ENCODE measurements at places on chromosomes 3 and 15. TPM values are rescaled to one million over a fixed set of nuclear protein-coding genes. Genes with fewer than 3 reads are reported as not detected.

- no peak for DNase-seq
Observed at GRCh38 chr15:80838012-80838411, 58.8 kb downstream of the CEMIP start.

- DNase-seq: no peak
Observed at GRCh38 chr3:171971919-171972514, 67.4 kb upstream of the FNDC3B start.

- no peak for DNase-seq
Observed at GRCh38 chr15:65163041-65163440, 22.1 kb downstream of the CLPX start.

- no peak for DNase-seq
Observed at GRCh38 chr3:37223141-37223558, 48.8 kb upstream of the LRRFIP2 start.

DNA sequence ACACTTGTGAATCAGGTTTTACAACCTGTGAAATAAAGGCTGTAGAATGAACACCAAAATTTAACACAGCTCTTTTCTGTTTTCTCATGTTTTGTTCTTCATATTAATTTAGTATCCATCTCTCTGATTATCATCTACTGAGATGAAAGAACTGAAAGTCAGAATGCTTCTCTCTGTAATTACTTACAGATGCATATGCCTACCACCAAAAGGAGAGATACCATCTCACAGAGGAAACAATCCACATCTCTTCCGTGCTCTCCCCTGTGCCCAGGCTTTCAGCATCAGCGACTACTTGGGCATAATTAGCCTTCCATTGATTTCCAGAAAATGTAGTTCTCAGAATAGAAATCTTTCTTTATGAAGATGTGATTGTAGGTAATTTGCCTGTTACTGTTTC is 741.4 kb downstream of the GRM7 start:
- no peak for DNase-seq

- DNase-seq: no peak
Observed at GRCh38 chr3:8886546-8886945, 76.7 kb downstream of the RAD18 start.

GRCh38 chr3:18717598-18717997 is 292.5 kb upstream of the SATB1 start:
- no peak for DNase-seq

GRCh38 chr3:67937498-67938118 is 283.2 kb upstream of the SUCLG2 start:
- DNase-seq: no peak

- DNase-seq: no peak
Observed at GRCh38 chr3:151120409-151120808, 34.9 kb downstream of the MED12L start.

DNA sequence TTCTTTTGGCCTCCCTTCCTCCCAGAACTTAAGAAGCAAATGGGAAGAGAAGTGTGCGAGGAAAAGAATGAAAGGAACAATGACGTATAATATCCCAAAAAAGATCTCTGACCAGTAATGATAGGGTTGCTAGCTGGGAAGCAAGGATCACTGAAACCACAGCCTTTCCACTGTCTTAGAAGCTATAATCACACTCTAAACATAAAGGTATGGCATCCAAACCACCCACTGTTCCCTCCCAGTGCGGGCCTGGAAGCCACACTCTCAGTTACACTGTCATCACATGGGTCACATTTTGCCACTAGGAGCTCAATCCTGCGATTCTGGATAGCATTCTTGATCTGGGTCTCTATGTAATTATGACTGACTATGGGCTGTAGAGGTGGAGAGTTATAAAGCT is 131.6 kb upstream of the HACD2 start:
- no peak for DNase-seq

Gene C3orf22
- total RNA-seq: not detected

Gene ZNF662
- total RNA-seq: 1.0 TPM

Gene GOLGA8S
- 0.13 TPM for total RNA-seq

Gene ST8SIA2
- total RNA-seq: 0.13 TPM

Gene SELENOK
- total RNA-seq: 15.6 TPM

Gene MAGEL2
- total RNA-seq: not detected

Gene CYP1A2
- under 0.01 TPM for total RNA-seq
